ENCODE measurements at places on chromosomes 12 and 14.
A peak's percentile ranks its signal among the peaks of the same experiment; 100 is the strongest.

DNA sequence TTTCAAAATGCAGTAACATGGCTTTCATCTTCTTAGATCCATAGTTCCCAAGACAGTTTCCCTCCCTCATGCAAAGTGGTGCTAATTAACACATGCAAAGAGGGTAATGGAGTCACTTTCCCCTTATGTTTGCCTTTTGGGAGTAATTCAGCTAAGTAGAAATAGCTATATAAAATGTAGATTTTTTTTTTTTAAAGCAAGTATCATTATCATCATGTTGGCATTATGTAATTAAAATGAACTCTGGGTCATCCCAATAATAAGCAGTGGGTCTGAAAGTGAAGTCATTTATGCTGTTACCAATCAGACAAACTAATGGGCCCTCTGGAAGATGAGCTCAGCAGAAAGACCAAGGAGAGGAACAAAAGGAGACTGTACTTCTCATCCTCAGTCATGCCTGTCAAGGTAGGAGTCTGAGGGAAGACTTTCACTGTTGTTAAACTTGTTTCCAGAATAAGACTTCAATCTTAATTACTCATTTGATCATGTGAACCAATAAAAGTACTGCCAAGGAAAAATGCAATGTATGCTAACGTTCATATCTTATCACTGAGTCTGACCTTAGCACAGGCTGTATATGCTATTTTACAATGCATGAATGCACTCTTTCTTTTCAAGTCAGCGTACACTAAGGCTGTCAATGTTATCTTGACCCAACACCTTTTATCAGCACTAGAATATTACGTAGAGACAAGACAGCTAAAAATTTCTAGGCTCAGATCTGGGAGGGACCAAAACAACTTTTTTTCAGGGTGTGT, 26.8 kb downstream of the AREL1 start:
- no peak for DNase-seq

DNA sequence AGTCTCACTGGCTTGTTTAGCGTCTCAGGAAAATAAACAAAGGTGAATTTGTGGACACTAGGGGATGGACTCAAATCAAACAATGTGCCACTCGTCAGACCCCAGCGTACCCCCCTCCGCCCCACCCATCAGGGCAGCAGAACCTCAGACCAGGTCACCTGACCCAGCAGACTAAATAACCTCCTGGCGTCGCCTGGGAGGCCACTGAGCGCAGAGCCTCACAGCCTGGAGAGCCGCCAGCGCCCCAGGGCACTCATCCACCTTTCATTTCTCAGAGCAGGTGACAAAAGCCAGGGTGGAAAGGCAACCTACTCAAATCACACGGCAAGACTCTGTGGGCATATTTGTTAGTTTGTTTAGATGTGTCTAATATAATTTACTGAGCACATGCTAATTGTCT, 100.9 kb downstream of the DICER1 start:
- no peak for DNase-seq

GRCh38 chr12:12442548-12443071, 85.7 kb downstream of the BORCS5 start:
- no peak for DNase-seq

GRCh38 chr12:2693980-2694610, 100.7 kb upstream of the FKBP4 start:
- DNase-seq, result no peak

- DNase-seq, result no peak
Measured at GRCh38 chr12:32536000-32536345, 136.6 kb downstream of the FGD4 start.

DNA sequence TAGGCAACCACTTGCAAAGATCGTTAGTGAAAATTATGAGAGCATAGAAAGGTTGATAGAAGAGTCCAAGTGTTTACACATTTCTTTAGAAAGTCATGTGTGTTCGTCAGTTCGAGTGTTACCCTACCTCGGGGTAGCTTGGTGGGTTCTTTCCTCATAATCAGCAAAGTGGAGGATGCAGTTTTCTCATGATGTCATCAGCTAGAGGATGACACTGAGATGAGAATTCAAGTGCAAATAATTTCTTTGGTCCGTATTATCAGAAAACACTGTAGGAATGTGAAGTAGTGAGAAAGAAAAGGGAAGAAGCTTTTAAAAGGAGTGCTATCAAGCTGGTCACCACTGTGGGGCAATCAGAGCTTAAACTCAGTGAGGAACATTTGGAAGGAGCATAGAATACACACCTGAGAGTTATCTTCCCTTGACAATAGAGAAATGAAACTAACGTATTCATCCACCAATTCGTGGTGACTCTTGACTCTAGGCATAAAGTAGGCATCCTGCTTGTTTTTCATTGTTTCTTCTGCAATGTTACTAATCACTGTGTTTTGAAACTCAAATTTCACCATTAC, 1340.9 kb upstream of the TMEM132C start:
- no peak for DNase-seq

DNA sequence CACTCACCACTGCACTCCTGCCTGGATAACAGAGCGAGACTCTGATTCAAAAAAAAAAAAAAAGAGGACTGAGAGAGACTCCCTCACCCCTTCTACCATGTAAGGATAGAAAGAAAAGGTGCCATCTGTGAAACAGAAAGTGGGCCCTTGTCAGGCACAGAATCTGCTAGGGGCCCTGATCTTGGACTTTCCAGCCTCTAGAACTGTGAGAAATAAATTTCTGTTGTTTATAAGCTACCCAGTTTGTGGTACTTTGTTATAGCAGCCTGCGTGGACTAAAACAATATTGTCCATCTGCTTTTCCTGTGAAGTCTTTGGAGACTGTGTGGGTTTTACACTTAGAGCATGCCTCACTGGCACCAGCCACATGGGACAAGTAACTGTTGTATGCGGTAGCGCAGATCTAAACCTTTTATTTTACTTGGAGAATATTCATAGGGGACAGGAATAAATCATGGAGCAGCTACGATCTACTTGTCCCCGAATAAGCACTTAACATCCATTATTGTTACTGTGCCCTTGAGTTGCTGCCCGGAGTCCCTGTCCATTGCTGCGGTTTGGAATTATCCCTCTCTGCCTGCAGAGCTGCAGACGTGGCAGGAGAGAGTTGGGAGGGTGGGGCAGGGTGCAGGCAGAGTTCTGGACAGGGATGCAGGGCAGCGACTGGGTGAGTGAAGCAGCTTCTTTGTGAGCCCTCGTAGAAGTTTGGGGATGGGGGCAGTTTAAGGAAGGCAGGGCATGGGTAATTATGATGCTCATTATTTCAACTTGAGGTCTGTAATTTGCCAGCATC, 52.4 kb upstream of the STON2 start:
- no peak for DNase-seq

- no peak for DNase-seq
Measured at GRCh38 chr14:21352587-21352986, 31.2 kb downstream of the SUPT16H start.

GRCh38 chr14:67746927-67747326, 45.2 kb downstream of the RDH12 start:
- DNase-seq, result peak; percentile 49

- no peak for DNase-seq
Measured at GRCh38 chr12:6020930-6021329, 75.9 kb upstream of the ANO2 start.

DNA sequence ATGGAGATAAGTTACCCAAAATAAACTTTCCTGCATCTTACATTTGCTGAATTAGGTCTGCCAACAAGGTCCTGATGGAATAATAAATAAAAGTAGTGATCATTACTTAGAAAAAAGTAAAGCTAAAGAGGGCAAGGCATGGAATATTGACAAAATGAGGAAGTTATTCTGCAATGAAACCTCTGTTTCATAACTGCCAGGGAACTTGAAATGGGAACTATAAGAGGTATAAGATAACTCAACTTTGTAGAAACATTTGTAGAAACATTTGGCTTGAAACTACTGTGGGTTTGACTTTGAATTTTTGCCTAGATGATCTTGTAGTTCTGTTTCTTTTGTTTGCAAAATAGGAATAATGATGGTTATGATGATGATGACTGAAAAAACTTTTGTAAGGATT, 18.7 kb upstream of the YBX3 start:
- DNase-seq, result no peak

DNA sequence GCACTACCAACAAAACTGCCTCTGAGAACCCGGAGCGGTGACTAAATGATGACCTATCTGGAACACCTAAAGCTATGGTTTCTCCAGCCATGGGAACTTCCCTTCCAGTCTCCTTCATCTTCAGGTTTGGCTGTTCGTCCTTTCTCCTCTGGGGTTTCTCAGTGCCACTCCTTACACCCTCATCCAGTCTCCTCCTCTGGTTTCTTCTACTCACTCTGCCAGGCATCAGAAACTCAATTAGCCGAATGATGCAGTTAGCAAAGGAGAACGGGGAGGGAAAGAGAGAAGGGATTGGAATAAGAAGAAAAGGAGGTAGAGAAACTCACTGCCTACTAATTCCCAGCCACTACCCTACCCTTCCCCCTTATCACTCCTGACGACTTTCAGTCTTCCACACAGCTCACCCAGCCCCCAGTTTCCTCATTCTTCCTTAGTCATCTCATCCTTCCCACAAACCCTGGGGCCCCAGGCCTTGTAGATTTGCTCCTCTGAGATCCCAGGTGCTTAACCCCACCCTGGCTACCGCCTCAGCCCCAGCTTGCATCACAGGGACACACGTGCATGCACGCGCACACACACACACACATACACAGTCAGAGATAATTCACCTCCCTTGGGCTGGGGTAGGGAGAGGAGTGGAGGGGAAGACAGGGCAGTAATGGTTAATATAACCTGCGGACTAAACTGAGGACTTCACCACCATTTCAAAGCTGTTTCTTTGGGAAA, 13.0 kb downstream of the FGD6 start:
- DNase-seq, result no peak

DNA sequence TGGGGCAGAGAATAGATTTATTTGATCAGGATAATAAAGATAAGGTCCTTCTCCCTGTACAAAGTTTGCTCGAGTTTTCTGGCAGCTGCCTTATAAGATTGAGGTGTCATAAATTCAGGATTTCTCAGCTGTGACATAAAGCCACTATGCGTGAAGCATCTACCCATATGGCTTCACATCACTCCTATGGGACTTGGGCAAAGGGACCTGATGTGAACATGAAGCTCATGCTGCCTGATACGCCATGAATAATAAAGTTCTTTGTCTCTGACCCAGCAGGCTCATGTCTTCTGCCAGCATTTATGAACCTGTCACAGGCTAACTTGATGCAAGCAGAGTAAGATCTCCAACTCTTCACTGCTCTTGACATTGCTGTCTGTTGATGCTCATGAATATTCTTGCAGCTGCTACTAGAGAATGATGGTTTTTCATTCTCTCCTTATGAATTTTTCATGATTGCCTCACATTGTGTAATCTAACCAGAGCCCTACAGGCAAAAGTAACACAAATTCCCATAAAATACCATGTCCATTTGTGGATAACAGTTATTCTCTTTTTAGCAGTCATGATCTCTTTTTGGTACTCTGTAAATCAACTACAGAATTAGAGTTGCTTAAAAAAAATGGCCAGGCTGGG, 49.0 kb upstream of the CPNE8 start:
- DNase-seq, result no peak

DNA sequence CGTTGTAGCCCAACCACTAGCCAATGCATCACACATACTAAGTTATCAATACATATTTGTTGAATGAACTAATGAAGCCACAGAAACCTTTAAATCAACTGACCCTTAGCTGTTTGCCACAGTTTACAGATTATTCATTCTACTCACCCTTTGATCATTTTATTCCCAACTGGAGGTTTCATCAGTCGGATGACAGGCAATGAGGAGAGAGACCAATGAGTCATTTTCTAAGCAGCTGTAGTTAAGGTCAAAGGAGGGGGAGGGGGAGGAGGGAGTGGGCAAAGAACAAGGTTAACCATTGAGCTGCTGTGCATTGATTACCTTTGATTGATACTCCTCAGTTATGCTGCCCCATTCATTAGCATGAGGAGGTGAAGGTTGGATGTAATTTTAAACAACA, 469.5 kb downstream of the VRK1 start:
- DNase-seq, result no peak

DNA sequence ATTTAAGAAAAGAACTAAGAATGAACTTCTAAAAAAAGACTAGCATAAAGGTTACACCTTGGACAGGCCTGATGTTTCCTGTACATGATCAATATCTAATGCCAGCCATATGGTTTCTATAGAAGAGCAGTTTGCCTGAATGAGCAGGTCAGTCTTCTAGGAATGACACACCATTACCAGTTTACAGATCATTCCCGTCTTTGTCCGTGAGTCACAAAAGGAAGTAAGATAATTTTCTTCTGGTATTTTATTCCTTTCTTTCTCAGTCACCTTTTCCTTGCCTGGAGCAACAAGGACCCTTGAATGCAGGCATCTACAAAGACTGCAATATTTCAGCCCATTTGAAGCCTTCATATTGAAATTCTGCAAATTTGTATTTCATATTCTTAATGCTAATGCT, 44.6 kb upstream of the CNTN1 start:
- no peak for DNase-seq

GRCh38 chr12:50690925-50691324, 73.0 kb upstream of the ATF1 start:
- DNase-seq, result peak; percentile 85

- peak; percentile 81 for DNase-seq
Measured at GRCh38 chr12:118189741-118190191, 53.8 kb downstream of the PEBP1 start.

DNA sequence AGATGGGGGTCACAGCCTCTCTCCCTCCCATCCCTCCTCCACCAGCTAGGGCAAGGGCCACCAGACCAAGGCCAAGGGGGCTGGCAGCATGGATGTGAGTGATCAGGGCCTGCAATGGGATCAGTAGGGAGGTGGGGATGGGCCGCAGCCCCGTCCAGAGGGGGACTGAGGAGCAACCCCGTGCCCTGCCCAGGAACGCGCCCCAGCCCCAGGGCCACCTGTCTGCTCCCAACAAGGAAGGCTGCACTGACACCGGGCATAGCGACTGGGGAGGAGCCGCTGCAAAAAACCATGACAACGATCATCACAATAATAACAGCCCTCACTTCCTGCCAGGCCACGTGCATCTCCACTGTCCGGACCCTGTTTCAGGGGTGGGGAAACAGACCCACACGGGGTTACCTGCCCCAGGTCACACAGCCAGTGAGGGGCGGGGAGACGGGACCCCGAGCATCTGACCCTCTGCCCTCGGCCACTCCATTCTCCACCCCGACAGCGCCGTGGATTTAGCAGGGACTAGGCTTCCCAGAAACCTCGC, 24.3 kb downstream of the NCOR2 start:
- DNase-seq, result no peak

DNA sequence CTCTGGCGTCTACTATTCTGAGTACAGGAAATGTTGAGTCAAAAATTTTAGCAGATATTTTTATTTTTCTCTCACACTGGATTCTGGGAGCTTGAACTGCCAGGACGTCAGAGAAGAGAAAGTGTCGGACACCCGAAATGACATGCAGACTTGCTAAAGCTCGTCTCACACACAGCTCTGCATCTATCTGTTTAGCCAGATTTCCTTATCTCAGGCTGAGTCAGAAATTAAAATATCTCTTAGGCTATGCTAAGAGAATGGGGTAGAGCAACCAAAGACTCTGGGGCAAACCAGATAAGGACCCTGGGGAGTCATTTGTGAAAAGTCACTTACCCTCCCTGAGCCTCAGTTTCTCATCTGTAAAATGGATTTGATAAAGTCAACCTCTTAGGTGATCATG, 1124.1 kb downstream of the VRK1 start:
- DNase-seq, result no peak
